Activated CD8-positive, alpha-beta memory T cell treated with anti-CD3 and anti-CD28 coated beads for 1 hour (primary cell): ENCODE measurements at places on chromosomes 2 and 18.

DNA sequence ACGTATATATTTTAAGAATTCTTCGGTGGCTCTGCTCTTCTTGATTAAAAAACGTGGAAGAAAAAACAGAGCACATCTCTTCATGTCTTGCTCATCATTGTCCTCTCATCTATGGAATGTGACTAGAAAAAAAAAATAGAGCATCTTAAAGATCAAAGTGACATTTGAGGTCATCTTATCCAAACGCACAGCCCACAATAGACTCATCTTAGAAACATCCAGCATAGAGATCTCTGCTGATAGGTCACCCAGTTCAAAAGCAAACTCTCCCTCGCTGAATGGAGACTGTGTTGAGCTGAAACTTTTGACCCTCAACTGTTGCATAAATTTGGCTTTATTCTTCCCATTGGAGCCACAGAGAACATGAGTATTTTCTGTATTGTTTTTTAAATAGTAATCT lies 65.2 kb downstream of the CMPK2 start:
- DNase-seq: no peak

DNA sequence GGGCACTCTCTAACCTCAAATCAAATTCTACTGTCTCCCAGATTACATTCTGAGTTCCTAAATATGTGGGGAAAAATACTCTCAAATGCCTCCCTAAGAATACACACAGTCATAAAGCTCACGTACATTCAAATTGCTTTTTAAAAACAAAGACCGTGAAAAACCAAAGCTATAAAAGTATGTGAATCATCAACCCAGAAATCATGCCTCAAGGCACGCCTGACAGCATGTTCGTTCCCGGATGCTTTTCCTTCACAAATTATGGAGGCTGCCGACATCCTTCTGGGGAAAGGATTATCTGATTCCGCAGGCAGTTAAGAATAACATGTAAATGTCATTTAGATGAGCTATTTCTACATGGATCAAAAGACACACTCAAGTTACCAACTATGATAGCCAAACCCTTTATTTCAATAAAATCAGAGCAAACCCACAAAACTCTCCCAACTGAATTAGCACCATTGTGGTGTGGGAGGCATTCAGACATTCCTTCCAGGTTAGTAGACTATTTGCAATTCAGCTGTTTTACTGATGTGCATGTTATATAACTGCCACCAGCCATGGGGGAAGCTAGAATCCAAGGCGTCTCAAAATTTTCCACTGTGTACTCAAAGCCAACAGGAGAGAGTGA lies 398.2 kb upstream of the TRIB2 start:
- no peak for DNase-seq

DNA sequence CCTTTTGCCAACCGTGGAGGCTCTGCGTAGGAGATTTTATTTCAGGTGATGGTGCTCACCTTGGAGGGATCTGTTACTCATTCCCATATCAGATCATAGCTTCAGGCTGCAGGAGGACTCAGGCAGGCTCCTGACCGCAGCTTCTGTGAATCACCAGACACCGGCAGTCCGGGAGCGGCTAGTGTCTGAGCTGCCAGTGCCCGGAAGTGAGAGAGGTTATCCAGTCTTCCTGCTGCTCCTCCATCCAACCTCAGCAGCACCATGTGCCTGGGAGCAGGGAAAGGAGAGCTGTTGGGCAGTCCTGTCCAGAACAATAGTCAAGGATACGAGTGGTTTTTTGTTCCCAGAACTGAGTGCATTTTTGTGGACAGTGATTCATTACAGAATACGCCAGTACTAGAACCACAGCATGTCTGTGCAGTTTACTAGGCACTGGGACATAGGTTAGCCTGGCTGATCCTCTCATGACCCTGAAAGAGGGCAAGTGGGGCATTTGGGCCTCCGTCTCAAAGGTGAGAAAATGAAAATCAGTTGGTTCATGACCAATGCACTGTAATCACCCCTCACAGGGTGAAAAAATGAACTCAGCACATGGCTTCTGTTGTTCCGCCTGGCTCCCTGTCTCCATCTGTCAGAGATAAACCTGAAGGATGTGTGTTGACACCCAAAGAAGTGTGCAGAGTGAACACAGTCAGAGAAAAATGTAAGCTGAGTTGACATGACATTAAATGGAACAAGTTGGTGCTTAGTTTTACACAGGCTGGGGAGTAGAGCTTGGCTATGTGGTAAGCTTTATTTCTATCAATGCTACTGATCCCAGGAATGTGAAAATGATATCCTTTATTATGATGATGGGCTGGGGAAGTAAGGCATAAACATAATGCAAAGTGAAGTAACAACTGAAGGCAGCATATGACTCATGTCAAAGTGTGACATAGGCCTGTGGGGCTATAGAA lies 12.2 kb downstream of the FHOD3 start:
- DNase-seq: no peak

DNA sequence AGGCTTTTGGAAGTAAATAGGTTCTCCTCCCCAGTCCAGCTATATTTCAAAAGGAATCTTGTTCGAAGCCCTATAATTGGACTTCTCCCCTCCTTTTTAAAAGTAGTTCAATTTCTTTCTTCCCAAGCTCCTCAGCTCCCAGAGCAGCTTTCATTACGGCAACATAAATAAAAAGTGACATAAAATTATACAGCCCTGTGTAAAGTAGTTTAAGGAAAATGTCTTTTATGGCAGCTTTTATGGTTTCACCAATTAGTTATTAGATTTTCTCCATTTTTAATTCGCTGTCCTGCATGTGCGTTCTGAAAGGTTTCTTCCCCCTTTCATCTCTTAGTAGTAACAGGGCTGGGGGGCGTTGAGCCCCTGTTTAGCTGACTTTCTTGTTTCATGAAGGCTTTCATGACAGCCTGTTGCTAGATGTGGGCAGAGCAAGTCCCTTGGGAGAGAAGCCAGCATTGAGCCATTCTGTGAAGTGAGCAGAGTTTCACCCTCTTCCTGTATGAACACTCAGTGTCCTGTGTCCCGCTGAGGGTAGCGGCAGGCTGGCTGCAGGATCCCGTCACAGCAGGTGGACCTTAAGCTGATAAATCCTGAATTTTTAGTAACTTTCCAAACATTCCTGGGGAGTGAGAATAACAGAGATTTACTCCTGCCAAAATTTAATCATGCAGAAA lies 229.7 kb upstream of the SPRED2 start:
- DNase-seq: no peak
